ENCODE measurements at places on chromosomes 3 and 15. TPM values are rescaled to one million over a fixed set of nuclear protein-coding genes. Genes with fewer than 3 reads are reported as not detected.

GRCh38 chr3:77326586-77326985 lies 286.7 kb downstream of the ROBO2 start:
- no peak overlapping the region for H3K27ac ChIP-seq
- H3K4me3 ChIP-seq, result no peak overlapping the region
- H3K4me1 ChIP-seq, result peaks cover 19% of the 10 kb centered on the region
- H3K27me3 ChIP-seq, result no peaks in the 10 kb centered on the region

DNA sequence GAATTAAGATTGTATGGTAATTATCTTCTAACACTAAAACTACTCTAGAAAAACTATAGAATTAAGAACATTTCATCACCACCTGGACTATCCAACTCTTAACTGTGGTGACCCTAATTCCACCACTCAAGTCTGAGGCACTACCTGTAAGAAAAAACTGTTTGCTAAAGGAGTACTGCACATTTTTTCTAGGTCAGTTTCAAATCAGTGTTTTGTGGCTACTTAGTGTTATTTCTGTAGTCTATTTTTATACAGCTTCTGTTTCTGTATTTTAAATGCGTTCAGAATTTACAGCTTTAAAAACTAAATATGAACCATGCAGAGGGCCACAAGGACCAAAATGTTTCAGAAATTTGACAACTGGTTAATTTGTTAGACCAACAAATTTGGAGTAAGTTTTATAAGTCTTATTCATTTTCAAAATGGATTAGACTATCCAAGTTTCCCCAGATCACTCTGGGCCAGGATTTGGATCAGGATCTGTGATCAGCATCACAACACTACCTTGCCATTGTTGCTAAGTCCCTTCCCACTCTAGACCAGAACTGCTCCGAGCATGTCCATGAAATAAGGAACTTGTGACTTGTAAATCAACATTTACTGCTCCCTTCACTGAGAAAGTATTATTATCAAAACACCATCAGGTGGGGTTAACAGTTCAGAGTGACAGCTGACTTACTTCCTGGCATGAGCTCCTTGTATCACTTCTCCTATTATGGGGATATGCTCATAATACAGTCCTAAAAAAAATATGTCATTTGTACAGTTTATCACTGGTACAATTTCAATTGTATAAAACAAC lies 8.6 kb downstream of the GLT8D1 start:
- no peak for DNase-seq
- no peak overlapping the region for H3K4me3 ChIP-seq
- peak overlapping the region; percentile 24 for H3K27ac ChIP-seq
- H3K4me1 ChIP-seq, result peaks cover 25% of the 10 kb centered on the region

- no peak for DNase-seq
- H3K4me1 ChIP-seq, result no peaks in the 10 kb centered on the region
- no peaks in the 10 kb centered on the region for H3K36me3 ChIP-seq
- H3K27me3 ChIP-seq, result no peaks in the 10 kb centered on the region
Measured at GRCh38 chr3:168820810-168821415, 725.2 kb upstream of the GOLIM4 start.

GRCh38 chr15:69145694-69146492 lies 14.5 kb upstream of the GLCE start:
- no peaks in the 10 kb centered on the region for H3K4me1 ChIP-seq
- no peak overlapping the region for H3K4me3 ChIP-seq
- H3K27me3 ChIP-seq, result peaks cover 45% of the 10 kb centered on the region

DNA sequence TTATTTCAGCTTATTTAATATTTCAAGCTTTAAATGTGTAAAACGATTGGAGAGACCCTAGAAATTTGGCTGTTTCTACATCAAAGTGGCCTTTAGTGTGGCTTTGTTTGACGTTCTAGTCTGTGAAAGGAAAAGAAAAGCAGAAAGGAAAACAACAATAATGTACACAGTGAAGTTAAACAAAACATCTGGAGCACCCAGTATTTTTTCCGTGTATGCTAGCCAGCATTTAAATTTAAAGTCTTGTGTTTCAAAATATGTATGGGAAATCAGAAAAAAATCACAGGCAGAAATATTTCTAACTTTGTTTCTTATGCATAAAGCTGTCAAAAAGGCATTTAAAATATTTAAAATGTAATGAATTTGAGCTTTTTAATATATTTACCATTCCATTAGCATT lies 218.1 kb downstream of the NAALADL2 start:
- no peaks in the 10 kb centered on the region for H3K27me3 ChIP-seq
- H3K4me1 ChIP-seq, result peaks cover 15% of the 10 kb centered on the region
- DNase-seq, result no peak
- no peak overlapping the region for H3K27ac ChIP-seq
- H3K36me3 ChIP-seq, result no peaks in the 10 kb centered on the region

Gene B3GALNT1
- 3.2 TPM for total RNA-seq

Gene P2RY14
- total RNA-seq, result not detected
